Ovary (tissue), 10 donors: ENCODE measurements at places on chromosomes 3 and 15.

DNA sequence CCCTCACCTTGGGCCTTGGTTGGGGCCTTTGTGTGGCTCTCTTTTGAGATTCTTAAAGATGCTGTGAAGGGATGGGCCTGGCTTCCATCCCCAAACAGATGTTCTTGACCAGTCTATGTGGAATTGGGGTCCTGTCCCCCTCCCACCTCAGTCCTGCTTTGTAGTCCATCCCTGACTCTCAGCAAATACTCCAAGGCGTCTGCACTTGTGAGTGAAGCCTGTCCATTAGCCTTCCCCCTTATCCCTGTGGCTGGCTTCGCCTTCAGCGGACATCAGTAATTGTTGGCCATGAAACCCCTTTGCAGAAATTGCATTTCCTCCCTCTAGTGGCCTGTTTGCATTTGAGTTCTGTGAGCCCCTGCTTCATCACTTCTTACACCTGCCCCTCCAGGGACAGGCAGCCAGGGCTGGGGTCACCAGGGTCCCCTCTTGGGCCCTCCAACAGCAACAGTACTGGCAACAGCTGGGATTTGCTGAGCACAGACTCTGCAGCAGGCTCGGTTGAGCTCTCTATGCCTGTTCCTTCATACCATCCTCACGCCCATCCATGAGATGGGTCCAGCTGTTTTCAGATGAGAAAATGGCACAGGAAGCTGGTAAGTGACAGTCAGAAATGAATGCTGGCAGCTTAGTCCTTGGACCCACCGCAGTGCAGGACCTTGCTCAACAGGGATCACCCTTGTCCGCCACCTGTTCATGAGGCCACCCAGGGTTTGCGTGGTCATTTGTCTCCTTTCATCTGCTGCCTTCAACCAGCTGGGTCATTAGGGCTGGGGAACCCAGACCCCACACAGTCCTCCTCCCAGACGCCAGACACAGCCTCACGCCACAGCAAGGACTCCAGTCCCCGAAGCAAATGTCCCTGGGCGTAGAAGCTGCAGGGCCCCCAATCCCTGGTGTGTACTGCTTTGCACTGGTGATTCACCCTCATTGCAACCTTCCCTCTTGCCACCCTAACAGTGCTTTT is 8.9 kb upstream of the LRRK1 start:
- DNase-seq: no peak

DNA sequence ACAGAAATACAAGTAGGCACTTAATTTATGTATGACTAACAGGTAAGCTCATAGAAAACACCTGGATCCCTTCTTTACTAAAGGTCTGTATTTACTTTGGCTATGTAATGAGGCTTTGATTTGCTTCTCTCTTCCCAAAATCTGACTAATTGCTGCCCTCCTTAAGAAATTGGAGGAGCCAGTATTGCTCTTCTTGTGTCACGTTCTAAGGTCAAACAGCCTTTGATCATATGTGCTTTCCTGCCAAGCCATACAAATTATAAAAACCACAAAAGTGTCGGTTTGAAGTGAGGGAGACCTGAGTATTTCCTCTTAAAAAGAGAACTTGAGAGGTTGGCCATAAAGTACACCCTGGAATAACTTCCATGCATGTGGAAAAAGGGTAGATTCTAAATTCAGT is 112.1 kb upstream of the MB21D2 start:
- DNase-seq: no peak

DNA sequence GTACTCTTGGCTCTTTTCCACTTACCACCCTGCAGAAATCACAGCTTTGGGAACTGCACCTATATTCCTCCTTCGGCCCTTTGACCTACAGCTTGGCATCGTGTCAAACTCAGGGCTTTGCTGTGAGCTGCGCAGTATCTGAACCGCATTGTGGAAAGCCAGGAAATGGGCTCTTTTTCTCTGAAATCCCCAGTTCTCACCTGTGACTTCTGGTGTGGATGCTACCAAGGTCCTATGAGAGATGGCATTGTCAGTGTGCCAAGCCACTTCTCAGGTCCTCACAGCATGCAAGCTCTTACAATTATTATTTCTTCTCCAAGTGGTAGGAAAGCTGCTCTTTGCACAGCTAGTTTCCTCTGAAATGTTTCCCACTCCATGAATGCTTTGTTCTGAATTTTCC is 450.6 kb upstream of the TBL1XR1 start:
- no peak for DNase-seq

GRCh38 chr15:85388566-85389305 is 8.3 kb downstream of the AKAP13 start:
- DNase-seq: no peak

GRCh38 chr3:48425281-48425812 is 4.5 kb downstream of the PLXNB1 start:
- peak; percentile 83 for DNase-seq

DNA sequence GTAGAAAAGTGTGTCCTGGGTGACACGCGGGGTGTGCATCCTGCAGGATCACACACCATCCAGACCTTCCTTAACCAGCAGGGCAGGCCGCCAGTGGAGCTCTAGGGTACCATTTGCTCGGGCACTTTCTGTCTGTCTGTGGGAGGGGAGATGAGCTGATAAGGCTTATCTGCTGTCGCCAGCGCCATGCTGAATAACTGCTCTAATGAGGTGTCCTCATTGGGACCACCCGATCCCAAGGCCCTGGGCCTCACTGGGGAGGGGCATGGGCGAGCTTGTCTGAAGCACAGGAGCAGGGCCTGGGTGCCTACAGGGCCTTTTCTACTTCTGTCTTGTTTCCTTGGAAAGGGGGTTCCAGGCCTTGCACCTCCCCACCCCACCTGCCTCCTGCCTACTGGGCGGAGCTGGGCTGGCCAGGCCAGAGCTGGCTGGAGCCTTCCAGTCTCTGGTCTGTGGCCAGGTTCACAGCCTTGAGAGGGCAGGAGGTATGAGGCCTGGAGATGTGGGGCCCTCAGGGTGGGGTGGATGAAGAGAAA is 2.5 kb upstream of the GATA2 start:
- no peak for DNase-seq

DNA sequence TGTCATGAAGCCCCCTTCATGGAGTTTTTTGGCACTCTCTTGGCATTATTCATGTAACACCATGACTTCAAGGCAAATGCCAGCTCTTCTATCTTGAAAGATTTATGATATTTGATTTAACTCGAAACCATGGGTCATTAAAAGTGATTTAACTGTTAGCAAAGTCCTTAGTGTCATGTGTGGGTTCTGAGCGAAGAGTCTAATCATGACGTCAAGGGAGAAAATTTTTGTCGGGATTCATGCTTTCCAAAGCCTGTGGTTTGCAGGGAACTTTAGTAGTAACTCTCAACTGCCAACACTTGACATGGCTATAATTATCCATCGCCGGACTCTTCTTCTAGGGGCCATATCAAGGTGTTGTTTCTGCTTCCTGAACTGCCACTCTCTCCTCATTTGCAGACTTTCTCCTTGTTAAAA is 11.5 kb downstream of the GXYLT2 start:
- no peak for DNase-seq

DNA sequence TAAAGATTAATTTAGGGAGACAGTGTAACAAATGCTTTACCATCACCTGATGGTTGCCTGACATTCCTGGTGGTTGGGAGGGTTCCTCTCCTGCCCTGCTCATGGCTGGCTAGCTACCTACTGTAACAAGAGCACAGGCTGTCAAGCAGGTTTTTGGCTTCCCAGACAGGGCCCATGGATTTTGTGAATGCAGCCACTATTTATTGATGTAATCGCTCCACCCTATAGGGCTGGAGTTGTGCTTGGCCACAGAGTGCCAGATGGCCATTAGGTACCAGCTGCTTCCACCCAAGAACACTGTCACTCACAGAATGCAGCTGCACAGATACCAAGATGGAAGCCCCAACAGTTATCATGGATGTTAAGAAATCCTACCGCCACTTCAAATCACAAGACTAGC is 31.0 kb upstream of the KLHL25 start:
- DNase-seq: no peak

DNA sequence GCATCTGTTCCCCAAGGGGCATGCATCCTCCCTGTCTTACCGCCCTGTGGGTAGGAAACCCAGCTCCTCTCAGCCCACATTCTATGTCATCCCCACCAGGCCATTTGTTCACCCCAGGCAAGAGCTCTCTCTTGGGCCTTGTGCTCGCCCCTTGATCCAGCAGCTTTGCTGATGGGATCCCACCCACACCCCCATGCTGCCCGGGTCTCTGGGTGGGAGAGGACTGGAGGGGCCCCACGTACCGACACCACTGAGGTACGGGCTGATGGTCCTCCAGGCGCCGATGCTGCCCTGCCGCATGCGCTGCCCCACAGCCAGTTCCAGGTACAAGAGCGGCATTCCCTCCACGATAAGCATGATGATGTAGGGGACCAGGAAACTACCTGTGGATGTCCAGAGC is 14.5 kb downstream of the SLC6A20 start:
- no peak for DNase-seq

DNA sequence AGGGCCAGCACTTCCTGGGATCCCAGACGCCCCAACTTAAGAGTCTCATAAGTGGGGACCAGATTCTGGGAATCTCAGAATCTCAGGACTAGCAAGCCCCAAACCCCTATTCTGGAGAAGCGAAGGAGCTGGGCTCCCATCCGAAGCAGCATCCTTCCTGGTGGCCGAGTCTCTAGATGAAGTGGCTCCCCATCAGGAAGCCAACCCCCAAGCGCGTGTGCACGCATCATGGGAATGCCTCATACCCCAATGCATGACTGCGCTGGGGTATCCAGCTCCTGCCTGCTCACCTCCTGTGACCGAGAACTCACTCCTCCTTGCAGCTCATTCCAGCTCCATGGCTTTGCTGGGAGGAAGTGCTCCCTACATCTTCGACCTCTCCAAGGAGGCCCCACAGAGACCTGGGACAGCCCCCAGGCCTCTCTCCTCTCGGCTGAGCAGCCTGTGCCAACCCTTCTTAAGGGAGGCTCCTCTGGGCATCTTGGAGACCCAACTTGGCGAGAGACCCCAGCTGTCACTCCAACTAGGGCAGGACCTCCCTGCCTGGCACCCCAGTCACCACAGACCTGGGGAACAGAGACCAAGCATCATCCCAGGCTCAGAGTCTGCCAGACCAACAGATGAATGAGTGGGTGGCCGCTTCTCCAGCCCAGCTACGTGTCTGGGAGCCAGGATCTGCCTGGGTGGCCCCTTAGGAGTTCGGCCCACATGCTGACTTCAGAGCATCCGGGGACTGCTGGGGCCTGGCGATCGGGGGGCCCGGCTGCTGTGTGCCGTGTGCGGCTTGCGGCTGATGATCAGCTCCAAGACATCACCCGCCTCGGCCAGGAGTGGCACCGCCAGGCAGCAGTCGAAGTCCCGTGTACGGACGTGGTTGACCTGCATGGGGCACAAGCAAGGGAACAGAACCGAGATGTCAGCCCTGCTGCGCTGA is 46.9 kb downstream of the GRIP2 start:
- DNase-seq: peak; percentile 23

DNA sequence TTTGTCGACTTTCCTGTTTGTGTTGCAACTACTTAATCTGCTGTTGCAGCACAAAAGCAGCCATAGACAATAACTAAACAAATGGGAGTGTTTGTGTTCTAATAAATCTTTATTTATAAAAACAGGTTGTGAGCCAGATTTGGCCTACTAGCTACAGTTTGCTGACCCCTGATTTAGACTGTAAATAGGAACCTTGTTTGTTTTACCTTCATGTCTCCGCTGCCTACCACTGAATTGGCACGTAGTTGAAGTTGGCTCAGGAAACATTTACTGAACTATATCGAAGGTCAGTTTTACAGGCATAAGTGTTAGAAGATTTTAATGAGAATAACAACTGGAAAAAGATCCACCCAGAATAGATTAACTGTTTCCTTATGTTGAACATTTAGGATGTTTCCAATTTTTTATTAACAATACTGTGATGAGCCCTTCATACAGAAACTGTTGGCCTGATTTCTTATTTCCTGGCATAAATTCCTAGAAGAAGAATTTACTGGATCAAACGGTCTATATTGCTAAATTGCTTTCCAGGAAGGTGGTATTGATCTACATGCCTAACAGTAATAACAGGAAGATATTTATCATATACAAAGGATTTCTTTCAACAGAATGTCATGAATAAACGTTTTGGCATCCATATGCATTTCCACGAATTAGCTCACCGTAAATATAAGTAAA is 156.2 kb upstream of the NR2E3 start:
- DNase-seq: no peak

- DNase-seq: no peak
Observed at GRCh38 chr3:69161587-69162307, 39.4 kb upstream of the LMOD3 start.

DNA sequence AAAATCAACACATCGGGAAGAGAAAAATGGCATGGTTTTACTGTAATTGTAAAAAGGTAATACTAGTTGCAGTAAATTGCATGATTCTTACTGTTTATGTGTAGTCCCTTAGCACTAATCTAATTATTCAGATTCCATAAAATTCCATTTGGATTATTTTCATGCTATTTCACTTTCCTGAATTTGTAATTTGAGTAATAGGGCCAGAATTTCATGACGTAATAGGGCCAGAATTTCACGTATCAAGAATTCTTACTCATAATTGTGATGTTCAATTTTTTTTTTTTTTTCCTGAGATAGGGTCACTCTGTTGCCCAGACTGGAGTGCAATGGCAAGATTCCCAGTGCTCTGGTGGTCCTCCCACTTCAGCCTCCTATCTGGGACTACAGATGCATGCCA is 2.9 kb upstream of the U2SURP start:
- no peak for DNase-seq

DNA sequence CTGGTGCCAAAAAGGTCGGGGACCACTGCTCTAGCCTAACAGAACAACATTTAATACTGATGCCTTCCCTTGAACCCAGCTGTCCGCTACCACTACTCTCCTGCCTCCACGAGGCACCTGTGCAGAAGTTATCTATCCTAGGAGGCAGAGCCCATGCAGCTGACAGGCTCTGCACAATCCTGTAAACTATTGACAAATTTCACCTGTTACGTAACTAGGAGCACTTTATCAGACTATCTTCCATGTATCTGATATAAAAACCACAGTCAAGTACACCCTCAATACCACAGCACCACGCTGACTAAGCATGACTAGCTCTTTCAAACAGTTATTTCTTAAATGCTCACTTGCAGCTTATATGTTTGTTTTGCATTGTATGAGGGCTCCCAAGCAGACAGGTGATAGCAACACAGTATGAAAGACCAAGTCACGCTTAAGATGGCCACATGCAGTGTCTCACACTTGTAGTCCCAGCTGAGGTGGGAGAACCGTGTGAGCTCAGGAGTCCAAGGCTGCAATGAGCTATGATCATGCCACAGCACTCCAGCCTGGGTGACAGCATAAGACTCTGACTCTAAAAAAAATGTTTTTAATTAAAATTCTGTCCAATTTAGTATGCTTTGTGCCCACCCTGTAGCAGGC is 4.5 kb upstream of the IL17RC start:
- no peak for DNase-seq

DNA sequence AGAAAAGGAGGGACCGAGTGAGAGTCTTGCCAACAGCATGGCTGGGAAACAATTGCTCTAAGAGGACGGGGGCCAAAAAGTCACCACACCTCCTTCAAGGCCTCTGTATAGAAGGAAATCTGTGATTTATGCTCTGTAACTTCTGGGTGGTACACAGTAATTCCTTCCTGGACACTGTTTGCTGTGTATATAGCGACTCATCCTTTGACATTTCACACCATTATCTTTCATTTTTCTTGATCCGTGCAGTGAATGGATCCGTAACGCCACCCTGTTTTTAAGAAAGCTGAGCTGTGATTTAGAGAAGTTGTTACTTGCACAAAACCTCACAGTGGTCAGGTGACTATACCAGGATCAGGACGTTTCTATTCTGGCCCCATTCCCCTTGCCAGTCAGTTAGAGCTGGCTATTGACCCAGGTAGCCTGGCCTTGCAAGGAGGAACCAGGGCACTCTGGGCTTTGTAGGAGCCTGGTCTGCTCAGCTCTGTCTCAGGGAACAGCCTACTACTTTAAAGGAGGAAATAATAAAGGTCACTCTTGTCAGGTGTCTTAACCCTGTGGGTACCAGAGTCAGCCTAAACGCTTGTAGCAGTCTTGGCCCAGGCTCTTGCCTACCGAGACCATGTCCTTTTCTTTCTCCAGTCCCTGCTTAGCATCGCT is 86.5 kb upstream of the MYZAP start:
- DNase-seq: no peak
